ENCODE measurements at places on chromosomes 2 and 18. TPM values are rescaled to one million over a fixed set of nuclear protein-coding genes. Genes with fewer than 3 reads are reported as not detected.
A peak's percentile ranks its signal among the peaks of the same experiment; 100 is the strongest.

PTPRM gene
- total RNA-seq = 62.8 TPM

CD8A gene
- total RNA-seq = 1.5 TPM

ARHGAP28 gene
- total RNA-seq = 13.2 TPM

CNOT11 gene
- total RNA-seq = 22.1 TPM

C2orf78 gene
- not detected for total RNA-seq

SIX3 gene
- total RNA-seq = not detected

SGPP2 gene
- total RNA-seq = 1.1 TPM

PPP4R1 gene
- total RNA-seq = 162 TPM

GRCh38 chr2:7954234-7954633 lies 727.6 kb upstream of the ID2 start:
- no peak overlapping the region for H3K27ac ChIP-seq
- H3K4me3 ChIP-seq = no peak overlapping the region
- H3K4me1 ChIP-seq = no peaks in the 10 kb centered on the region
- DNase-seq = no peak

DNA sequence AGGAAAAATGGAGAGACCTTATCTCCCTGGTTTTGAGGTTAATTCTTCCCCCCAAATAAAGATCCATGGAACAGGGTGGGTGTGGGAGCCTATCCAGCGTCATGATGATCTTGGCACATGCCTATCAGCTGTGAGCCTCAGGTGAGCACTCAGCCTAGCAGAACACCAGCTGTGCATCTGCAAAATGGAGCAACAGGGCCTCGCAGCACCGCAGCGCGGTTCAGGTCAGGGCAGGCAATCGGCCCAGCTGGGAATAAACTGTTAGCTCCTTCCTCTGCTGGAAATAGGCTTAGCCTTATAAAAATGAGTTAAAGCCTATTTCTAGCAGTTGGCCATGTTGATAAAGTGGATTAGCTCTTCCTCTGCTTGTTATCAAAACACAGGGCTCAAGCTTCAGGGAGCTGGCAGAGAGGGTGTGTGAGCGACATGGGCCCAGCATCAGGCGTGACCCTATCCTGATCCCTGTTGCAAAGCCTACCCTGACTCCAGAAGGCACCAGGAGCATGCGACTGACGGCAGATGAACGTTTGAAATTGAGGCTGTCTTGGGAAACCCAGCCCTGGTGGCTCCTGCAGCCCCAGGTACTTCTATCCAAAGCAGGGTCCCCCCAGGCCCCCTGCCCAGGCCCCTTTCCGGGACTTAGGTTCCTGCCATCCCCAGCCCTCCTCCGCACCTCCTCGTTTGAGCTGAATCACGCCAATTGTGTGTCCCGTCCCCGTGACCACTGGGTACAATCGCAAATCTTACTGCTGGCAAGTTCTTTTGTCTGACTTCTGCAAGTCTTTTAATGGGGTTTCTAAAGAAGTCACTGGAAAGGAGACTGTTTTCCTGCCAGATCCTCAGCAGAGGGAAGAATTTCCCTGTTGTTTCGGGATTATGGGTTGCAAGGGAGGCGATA lies 35.4 kb downstream of the ARHGEF4 start:
- H3K4me3 ChIP-seq = no peak overlapping the region
- H3K27me3 ChIP-seq = no peaks in the 10 kb centered on the region
- no peak overlapping the region for H3K27ac ChIP-seq
- no peaks in the 10 kb centered on the region for H3K36me3 ChIP-seq

GRCh38 chr2:28312307-28313219 lies 80.1 kb upstream of the FOSL2 start:
- H3K27me3 ChIP-seq = no peaks in the 10 kb centered on the region
- no peaks in the 10 kb centered on the region for H3K36me3 ChIP-seq
- no peak overlapping the region for H3K4me3 ChIP-seq
- H3K27ac ChIP-seq = no peak overlapping the region

GRCh38 chr2:121895723-121896571 lies 140.5 kb downstream of the TSN start:
- no peaks in the 10 kb centered on the region for H3K4me1 ChIP-seq
- H3K4me3 ChIP-seq = no peak overlapping the region
- no peaks in the 10 kb centered on the region for H3K36me3 ChIP-seq
- no peaks in the 10 kb centered on the region for H3K27me3 ChIP-seq
- DNase-seq = no peak
- H3K27ac ChIP-seq = no peak overlapping the region

GRCh38 chr18:658001-658946 lies 821 bp downstream of the TYMS start:
- H3K27ac ChIP-seq = peak overlapping the region; percentile 63
- peak overlapping the region; percentile 70 for H3K4me3 ChIP-seq
- no peaks in the 10 kb centered on the region for H3K36me3 ChIP-seq
- peaks cover 52% of the 10 kb centered on the region for H3K27me3 ChIP-seq
- H3K4me1 ChIP-seq = peaks cover 16% of the 10 kb centered on the region

GRCh38 chr2:38105922-38106321 lies 30.0 kb upstream of the CYP1B1 start:
- peak overlapping the region; percentile 1 for H3K27ac ChIP-seq
- H3K4me3 ChIP-seq = no peak overlapping the region
- no peaks in the 10 kb centered on the region for H3K27me3 ChIP-seq
- no peaks in the 10 kb centered on the region for H3K36me3 ChIP-seq

GRCh38 chr2:230155359-230155758 lies 64.4 kb downstream of the SP110 start:
- DNase-seq = no peak
- H3K4me3 ChIP-seq = no peak overlapping the region
- H3K27me3 ChIP-seq = no peaks in the 10 kb centered on the region

DNA sequence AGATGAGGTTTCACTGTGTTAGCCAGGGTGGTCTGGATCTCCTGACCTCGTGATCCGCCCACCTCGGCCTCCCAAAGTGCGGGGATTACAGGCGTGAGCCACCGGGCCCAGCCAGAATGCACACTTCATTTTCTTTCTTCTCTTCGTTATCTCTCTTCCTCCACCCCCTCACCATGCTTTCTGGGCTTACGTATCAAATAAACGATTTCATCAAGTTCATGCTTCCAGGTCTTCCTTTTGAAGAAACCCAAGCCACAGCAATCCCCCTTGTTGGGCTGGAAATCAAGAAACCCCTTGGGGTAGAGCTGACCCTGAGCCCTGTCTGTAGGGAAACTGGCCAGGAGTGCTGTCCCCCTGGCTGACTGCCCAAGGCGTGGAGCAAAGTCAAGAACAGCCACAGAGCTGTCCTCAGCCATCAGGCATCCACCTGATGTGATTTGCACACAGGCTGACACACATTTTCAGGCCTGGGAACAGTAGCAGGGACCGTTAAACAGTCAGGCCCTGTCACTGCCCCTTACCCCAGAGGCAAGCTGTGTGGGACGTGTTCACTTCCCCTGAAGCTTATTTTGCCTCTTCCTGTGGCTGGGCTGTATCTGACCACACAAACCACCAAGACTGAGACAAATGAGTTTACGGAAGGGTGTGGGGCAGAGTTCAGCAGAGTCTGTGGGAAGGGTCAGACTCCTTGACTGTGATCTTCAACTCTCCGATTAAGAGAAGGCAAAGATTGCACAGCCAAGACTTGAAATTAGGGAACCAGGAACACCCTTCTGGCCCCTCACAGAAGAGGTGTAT lies 15.1 kb upstream of the NMUR1 start:
- no peak overlapping the region for H3K27ac ChIP-seq
- H3K27me3 ChIP-seq = no peaks in the 10 kb centered on the region
- H3K36me3 ChIP-seq = no peaks in the 10 kb centered on the region

GRCh38 chr2:54642677-54643430 lies 80.6 kb upstream of the EML6 start:
- H3K27ac ChIP-seq = no peak overlapping the region
- H3K4me1 ChIP-seq = peaks cover 48% of the 10 kb centered on the region
- no peak overlapping the region for H3K4me3 ChIP-seq

- DNase-seq = peak; percentile 91
- H3K27ac ChIP-seq = no peak overlapping the region
- no peaks in the 10 kb centered on the region for H3K27me3 ChIP-seq
- H3K36me3 ChIP-seq = no peaks in the 10 kb centered on the region
Observed at GRCh38 chr2:218301176-218301819, 9.0 kb upstream of the TMBIM1 start.

DNA sequence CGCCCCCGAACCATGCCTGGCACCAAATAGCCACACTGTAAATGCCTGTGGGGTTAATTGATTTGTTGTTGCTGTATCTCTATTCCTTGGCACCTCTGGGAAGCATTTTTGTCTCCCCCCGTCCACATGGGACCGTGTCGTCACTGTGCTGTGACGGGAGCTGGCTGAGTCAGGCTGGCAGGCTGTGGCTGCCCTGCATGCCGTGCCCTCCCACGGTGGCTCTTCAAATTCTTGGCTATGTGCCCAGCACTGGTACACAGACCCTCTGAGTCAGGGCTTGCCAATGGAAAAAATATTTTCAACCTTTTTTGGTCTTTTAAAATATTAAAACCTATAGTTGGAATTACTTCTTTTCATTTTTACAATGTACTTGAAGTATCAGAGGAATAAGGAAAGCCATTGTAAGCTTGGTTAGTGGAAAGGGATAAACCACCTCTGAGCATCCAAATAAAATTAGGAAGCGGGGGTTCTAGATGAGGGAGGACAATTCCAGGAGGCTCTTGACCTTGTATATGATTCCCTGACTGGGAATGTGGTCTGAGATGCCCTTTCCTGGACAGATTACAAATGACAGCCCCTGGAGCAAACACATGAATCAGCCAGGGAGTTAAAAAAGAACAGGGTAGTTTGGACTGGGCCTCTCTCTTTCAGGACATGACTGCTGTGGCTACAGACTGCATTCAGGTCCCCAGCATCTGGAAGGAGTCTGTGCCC lies 59.4 kb downstream of the DGKD start:
- H3K27me3 ChIP-seq = no peaks in the 10 kb centered on the region
- peak overlapping the region; percentile 28 for H3K27ac ChIP-seq
- H3K36me3 ChIP-seq = no peaks in the 10 kb centered on the region

DNA sequence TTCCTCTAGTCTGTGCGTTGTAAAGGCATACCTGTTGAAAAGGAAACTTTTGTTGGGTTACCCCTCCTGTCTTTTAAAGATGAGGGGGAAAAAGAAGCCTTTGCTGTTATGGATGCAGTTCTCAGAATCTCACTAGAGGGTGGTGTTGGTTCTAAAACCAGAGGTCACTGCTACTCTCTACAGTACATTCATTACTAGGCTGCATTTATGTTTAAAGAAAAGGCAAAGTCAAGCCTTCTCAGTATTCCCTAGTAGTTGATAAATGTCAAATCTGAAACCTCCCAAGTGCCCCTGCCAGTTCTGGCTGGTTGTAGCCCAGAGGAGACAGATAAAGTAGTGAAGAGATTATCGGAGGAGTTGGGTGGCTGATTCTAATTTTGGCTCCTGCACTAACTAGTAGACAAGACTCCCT lies 1.4 kb upstream of the PLCL1 start:
- no peak overlapping the region for H3K4me3 ChIP-seq
- H3K4me1 ChIP-seq = no peaks in the 10 kb centered on the region
- H3K36me3 ChIP-seq = no peaks in the 10 kb centered on the region
- DNase-seq = no peak
- H3K27ac ChIP-seq = peak overlapping the region; percentile 57

DNA sequence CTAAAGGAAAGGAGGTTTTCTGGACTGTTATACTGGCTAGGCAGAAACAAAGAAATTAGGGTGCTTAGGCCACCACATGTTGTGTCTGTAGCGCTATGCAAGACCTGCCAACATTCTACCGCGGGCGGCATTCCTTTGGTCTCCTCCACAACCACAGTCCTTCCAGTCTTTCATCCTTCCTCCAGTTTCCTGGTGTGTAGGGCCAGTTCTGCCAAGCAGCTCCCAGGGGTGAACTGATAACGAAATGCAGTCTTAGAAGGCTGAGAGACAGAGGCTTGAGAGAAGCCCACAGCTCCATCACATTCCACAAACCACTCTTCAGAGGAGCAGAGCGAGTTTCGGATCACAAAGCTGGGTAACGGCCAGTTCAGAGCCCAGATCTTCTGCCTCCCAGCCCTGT lies 19.5 kb upstream of the CXXC1 start:
- H3K36me3 ChIP-seq = no peaks in the 10 kb centered on the region
- H3K4me1 ChIP-seq = no peaks in the 10 kb centered on the region
- H3K4me3 ChIP-seq = no peak overlapping the region
- peaks cover 13% of the 10 kb centered on the region for H3K27me3 ChIP-seq
- DNase-seq = no peak
- H3K27ac ChIP-seq = no peak overlapping the region

DNA sequence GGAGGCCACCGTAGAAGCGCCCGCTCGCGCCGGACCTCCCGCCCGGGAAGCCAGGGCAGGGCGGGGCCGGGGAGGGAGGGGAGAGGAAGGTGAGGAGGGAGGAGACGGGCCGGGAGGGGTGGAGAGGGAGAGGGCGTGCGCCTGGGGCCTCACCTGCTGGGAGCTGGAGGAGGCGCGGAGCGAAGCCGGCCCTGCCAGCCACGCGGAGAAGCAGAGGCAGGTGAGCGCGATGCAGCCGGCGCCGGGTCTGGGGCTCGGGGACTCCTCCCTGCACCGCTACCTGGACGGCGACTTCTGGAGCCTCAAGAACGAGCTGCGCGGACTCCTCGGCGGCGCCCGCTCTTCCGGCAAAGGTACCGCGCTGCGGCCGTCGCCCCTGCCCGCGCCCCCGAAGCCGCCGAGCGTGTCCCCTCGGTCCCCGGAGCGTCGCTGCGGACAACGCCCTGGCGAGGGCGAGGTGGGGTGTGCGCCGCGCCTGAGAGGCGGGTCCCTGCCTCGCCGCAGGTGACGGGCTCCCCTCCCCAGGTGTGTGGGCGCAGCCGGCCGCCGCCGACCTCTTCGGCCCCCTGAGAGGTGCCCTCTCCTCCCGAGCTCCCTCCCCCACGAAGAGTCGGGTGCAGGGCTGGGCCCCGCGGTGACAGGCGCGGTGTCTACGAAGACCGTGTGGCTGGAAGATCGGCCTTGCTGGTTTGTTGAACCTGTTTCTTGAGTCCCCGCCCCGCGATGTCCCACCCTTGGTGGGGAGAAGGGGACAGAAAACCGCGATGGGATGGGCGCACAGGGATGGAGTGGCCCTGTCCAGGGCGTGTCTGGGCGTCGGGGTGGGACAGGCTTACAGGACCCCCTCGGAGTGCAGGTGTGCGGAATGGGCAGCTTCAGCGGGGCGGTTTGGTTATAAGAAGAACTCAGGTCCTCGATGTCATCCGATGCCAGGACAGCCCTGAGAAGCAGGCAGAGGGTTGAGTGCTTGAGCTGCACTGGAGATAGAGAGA lies at the start of gene ACOXL:
Gene ACOXL (plus strand): TSS at position 152 of the 992 bp plus-strand sequence. CDS start 35,817 bp downstream, outside the sequence.
- H3K36me3 ChIP-seq = no peaks in the 10 kb centered on the region
- H3K27ac ChIP-seq = no peak within 1 kb of the TSS
- H3K27me3 ChIP-seq = peaks cover 72% of the 10 kb centered on the region
- peak within 1 kb of the TSS; percentile 15 for H3K4me3 ChIP-seq
- H3K4me1 ChIP-seq = no peaks in the 10 kb centered on the region

- H3K27me3 ChIP-seq = no peaks in the 10 kb centered on the region
- no peak overlapping the region for H3K27ac ChIP-seq
- no peaks in the 10 kb centered on the region for H3K4me1 ChIP-seq
- no peak for DNase-seq
- no peak overlapping the region for H3K4me3 ChIP-seq
Observed at GRCh38 chr2:48283586-48284269, 246.2 kb upstream of the STON1 start.
